ENCODE measurements at places on chromosomes 5 and 9.
A peak's percentile ranks its signal among the peaks of the same experiment; 100 is the strongest.

DNA sequence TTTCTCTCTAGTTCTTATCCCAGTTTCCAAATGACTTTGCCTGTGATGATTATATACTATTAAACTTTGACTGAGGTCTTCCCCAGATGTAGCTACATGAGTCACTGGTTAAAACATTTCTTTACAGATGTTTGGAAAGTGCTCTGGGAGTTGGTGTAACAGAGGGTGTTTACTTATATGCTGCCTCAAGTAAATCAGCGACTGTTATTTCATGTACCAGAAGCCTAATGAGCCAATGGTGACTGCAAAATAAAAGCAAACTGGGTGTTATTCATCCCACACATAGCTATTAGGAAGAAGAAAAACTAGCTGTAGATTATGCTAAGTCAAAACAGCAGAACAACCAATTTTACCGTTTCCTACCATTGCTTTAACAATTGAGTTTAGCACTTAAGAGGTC lies 929.7 kb upstream of the SEMA6A start:
- no peak for DNase-seq

DNA sequence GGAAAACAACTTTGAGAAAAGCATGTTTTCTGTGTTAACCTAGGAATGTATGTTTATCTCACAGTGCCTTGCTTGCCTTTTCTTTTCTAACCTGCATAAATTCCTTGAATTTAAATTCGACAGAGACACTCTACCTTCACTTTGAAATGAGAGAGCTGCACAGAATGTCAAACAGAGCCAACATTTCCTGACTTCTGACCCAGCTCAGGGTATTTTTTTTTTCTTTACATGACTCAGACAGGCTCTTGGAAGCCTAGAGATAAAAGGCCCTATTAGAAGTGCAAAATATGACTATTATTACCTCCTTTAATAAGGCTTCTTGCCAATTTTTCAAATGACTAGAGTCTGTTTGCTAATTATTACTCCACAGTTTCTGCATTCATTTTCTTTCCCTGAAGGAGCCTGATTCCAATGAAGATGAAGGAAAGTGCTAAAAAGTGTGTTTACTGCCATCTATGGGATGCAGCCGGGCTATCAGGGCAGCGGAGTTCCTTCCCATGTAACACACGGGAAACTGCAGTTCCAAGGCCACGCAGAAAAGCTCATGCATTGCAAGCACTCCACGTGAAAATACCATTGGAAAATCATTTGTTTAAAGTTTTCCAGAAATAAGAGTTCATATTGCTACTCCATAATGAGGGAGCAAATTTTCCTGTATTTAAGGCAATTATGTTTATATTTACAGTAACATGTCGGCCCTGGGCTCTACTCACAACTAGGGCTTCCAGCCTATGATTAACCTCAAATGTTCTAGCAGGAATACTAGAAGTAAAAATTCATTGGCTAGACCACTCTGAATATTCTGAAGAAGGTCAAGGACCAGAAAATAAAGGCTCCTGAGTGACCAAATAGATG lies 485.6 kb downstream of the ZSWIM6 start:
- peak; percentile 85 for DNase-seq

- DNase-seq = no peak
These were observed 123.0 kb upstream of the FST start for GRCh38 chr5:53357439-53357838.

DNA sequence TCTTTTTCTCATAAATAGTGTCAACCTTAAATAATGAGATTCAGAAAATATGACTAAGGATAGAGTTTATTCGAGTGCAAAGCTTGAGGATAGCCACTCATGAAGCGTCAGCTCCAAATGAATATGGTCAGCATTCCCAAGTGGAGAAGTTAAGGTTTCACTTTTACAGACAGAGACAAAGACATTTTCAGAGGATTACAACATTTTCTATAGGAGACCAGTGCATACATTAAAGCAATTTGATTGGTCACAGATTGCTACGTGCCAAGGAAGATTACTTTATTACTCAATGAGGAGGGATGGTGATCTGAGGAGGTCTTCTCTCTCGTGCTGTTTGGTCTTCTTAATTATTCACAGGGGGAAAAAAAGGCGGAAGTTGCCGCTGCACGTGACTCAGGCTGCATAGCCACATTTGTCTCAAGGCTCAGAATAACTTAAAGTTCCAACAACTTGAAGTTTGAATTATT lies 60.1 kb upstream of the SPATA31C2 start:
- DNase-seq = peak; percentile 44

GRCh38 chr9:12876872-12877271 lies 102.1 kb downstream of the LURAP1L start:
- DNase-seq = no peak

- DNase-seq = no peak
These were observed 314.0 kb downstream of the SEMA5A start for GRCh38 chr5:9231842-9232241.

DNA sequence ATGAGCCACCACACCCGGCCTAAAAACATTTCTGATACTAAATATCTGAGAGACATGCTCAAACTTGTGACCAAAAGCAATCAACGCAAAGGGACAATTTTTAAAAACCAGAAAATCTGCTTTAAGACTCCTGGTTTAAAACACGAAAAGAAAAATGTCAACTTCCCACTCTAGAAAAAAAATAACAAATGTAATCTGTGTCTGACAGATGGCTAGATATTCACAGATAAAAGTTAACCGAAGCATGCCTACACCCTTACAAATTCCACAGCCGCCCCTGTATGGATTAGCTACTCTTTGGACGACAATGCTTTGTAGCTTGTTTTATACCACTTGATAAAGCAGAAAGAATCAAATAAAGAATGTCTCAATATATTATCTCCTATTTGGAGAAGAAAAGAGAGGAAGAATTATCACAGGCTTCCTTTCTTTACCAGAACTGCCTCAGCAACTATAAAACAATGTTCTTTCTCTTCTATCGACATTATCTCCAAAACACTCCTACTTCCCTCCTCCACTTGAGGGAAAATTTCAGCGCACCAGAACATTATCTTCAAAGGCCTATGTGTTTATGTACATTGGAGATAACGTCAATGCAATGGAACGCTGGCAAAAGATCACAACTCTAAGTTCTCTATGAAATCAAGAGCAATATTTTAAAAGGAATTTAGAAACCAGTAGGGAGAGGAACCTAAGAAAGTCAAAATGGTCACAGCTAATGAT lies 26.2 kb downstream of the CEMIP2 start:
- DNase-seq = no peak

GRCh38 chr5:90940227-90940995 lies 381.8 kb downstream of the ADGRV1 start:
- DNase-seq = peak; percentile 83

GRCh38 chr5:114038756-114039155 lies 323.1 kb upstream of the KCNN2 start:
- DNase-seq = no peak

GRCh38 chr9:14515571-14516198 lies 177.5 kb downstream of the ZDHHC21 start:
- peak; percentile 77 for DNase-seq

DNA sequence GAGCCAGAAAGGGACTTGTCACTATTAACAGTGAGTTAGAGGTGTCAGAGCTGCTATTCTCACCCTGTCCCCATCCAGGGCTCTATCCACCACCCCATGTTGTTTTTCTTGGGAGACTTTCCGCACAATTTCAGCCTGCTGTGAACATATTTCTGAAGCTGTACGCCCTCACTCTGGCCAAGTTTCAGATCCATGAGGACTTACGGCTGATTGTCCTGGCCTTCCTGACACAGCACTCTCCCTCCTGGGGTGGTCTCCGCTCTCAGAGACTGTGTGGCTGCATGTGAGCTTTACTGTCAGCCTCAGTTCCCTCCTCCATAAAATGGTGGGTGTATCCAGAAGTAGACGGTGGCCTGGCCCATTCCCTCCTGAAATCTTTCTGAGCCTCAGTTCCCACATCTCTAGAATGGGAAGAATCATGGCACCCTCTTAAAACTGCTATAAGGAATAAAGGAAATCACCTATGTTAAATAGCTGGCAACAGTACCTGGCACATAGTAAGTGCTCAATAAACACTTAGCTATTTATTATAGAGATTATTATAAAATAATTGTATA lies 804 bp upstream of the IL17B start:
- no peak for DNase-seq

DNA sequence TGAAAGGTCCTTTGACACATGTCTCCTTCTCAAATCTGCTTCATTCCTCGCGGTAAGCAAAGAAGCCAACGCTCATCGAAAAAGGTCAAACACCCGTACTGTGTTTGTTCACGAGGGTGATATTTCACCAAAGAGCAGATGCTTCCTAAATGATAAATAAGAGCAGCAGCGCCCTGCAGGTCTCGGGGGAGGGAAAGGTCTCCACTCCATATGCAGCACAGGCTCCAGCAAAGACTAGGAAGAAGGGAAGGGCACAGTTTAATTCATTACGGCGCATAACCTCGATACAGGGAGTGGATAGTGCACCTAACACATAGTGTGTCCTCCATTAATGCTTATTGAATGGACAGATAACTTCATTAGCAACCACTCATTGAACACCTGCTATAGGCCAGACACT lies 593.3 kb downstream of the CDK5RAP2 start:
- DNase-seq = peak; percentile 5

- DNase-seq = no peak
These were observed 16.2 kb downstream of the TJP2 start for GRCh38 chr9:69190086-69190862.

DNA sequence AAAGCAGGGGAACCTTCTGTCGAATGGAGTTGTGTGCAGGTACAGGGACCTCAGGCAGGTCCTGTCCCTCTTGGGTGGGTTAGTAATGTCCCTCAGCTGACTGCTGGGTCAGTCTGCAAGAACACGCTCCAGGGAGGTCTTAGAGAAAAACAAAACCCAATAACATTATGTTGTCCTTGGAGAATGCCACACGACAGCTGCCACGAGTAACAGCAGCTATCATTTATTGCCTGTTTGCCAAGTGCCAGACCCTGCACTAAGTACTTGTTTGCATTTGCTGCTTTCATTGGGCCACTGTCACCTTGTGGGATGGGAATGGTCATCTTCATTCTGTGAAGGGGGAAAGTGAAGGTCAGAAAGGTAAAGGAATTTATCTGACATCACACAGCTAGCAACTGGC lies 310.3 kb downstream of the SLIT3 start:
- no peak for DNase-seq

DNA sequence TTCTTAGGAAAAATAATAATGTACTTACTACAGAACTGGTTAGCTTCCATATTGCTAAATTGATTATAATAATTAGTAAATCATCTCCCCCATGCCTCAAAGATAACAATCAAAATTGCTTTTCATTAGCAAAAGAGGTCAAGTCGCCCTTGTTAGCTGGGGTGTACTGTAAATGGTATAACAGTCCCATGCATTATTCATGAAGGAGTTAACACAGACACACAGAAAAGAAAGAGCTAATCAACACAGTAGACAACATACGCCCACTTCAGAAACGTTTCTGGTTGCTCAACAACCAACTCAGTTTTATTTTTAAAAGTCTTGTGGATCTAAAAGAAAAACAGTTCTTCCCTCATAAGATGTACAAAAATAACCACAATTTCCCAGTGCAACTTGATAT lies 100.2 kb downstream of the MPDZ start:
- peak; percentile 13 for DNase-seq

DNA sequence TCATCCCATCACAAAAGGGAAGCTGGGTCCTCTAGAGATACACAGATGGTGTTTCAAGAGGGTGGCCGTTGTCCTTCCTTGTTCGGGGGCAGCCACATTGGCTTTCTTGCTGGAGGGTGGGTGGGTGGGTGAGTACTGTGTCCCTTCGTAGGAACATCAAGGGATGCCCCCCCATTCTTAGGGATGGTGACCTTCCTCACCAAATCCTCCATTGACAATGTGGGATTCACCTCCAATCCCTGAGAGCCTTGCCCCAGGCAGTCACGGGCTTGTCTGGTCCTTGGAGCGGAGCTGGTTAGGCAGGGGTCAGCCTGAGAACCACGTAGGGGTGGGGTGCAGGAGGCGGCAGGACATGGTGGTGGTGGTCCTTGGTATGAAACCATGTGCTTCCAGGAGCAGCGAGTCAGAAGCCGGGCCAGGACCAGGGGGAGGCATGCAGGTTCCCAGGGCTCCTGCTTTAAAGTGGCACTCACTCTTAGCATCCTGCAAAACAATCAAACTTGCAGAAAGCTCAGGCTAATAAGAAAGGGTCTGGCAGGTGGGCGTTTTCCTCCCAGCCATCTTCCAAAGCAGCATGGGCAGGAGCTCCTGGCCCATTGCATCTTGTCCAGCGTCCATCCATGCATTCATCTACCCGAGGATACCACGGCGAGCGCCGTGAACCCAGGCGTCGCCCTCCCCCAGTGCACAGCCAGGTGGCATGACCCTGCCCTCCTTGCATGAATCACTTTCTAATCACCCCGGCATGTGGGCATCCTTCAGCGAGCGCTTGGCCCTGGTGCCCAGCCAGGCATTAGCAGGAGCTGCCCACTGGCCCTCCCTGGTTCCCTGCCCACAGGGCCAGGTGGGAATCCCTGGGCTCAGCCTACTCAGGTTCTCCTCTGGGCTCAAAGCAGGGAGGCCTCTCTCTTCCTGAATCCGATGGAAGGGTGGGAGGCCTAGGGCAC lies 76.4 kb downstream of the NTNG2 start:
- DNase-seq = no peak

DNA sequence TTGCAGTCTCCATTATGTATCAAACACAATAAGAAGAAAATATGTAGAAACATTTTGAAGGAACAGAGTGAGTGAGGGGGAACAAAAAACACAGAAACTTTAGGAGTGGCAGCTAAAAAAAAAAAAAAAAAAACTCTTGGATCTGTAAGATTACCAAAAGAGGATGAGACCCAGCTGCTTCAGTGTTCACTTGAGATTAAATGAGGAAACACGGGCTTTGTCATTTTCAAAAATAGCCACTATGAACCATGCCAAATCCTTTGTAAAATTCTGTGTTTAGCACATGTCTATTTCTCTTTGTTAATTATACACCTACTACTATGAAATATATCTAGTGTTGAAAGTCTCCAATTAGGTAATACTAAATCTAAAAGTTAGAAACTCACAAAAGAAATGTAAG lies 485.9 kb downstream of the EFNA5 start:
- DNase-seq = no peak

DNA sequence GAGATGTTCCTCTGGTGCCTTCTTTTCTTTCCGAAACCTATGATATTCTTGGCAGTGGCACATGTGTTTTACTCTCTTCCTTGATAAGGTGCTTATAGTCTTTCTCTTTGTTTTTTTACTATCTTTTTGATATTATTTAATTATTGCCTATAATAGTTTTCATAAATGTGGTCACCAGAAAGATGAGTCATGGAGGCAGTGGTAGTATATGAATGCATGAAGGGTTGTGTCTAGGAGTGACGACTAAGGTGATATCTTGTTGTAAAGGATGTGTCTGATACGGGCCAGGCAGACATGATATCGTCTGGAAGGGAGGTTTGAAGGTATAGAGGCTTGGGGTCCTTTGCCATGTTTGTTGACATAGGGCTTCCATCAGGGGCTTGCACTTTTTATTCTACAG lies 36.8 kb downstream of the SLC44A1 start:
- no peak for DNase-seq

DNA sequence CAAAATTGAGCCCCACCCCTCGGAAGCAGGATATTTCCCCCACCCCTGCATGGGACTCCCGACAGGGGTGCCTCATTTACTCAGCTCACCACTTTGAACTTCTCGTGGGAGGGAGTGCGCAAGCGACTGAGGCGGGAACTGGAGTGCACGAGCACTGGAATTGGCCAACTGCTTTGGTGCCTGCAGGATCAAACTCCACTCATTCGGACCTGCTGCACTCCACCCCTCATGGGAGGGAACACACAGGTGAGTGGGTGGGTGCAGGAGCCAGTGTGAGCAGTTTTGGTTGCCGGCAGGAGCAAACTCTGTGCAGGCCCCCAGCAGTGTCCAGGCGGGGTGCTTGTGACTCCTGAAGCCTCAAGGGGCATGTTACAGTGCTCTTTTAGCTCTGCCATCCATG lies 301.2 kb downstream of the TUSC1 start:
- DNase-seq = no peak

GRCh38 chr5:119344231-119344630 lies 11.6 kb upstream of the TNFAIP8 start:
- DNase-seq = no peak

All from eye (tissue), 1 donor.